CD4-positive, alpha-beta T cell treated with Interleukin-2 at 100 ng/mL for 4 hours (primary cell): ENCODE measurements at places on chromosomes 16 and 17.

DNA sequence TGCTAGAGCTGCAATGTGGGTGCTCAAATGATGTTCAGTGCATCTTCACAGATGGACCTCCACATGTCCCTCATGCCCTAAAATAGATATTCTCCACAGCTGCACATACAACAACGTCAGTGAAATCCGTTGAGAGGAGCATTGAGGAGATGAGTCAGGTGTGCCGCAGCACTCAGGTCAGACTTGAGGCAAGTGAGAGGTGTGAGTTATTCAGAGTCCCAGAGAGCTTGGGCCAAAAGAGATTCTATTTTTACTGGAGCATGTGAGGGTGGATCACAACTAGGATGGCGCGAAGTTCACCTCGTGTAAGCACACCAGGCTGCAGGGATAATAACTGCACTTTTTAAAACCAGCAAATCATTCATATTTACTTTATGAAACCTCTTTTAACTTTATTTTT is 645.3 kb downstream of the MAF start:
- no peak for DNase-seq

GRCh38 chr16:23523876-23524385 is 13.6 kb upstream of the GGA2 start:
- DNase-seq: no peak

DNA sequence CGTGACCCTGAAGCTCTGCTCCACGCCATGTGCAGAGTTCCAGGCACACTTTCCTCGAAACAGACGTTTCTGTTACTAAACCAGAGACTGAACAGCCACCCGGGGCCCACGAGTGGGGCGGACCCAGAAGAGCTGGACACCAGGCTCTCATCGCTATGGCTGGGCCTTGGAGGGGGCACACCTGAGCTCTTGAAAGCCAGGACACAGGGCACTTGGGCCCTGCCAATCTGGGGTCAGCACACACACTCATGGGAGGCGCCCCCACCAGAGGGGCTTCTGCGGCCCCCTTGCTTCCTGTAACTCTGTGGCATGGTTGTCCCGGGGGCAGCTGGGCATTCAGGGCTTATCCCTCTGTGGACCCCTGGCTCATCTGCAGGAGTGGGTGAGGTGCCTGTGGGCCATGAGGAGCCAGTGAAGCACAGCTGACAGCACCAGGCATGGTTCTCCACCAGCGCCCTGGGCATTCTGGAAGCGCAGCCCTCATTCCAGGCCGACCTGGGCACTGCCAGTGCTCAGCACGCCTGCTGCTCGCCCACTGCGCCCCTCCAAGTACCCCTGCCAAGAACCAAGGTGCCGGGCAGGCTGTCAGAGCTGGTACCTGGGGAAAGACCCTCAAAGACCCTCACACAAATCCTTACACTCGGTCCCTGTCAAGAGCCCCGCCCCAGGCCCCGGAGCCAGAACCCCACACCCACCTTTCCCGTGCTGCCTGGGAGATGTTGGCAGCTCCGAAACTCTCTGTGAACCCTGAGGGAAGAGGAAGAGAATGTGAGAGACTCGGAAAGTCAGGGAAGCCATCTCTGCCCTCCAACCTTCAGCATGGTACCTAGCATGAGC is 61.1 kb downstream of the IL21R start:
- DNase-seq: no peak

DNA sequence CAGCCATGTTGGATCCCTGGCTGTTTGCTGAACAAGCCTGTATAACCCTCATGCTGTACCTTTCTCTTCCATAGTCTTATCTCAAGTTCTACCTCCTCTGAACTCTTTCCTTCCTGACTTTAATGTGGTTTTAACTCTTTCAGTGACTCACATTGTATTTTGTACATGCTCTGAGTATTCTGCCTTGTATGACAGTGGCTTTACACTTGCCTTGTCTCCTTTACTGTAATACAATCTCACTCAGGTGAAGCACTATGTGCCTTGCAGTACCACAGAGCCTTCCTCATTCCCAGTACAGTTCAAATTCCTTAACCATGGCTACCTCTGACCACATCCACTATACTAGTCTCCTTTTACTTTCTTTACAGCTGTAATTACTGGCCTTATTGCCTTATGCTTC is 14.1 kb downstream of the PSMD11 start:
- DNase-seq: peak; percentile 6

GRCh38 chr17:59858167-59858816 is 34.5 kb downstream of the TUBD1 start:
- no peak for DNase-seq

DNA sequence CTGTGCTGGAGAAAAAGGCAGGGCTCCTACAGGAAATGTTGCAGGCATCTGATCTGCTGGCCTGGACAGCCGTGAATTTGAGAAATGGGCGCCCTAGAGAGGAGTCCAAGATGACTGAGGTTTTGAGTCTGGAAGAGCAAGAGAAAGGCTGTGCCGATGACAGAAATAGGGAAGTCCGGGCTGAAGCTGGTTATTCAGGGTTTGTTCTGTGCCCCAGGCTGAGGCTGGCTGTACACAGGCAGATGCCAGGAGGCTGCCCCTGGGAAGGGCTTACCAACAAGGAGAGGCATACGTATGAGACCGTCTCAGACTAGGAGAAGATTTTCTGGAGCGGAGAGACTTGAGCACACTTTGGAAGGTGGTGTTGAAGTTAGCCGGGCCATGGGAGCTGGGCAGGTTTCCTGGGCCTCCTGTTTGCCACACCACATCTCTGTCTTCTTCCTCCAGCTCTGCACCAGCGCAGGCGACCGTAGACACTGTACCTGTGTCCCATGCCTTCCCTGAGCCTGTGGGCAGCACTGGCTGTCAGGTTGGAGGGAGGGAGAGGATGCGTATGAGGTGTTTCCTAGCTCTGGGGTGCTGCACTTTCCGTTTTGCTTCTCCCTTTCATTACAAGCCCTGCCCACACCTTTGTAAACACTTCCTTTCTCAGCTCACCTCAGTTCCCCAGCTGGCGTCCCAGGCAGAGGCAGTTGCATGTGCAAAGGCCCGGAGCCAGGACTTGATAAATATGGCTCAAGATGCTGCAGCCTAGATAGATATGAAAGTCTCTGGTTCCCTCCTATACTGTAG is 80.8 kb downstream of the SPECC1 start:
- DNase-seq: no peak

DNA sequence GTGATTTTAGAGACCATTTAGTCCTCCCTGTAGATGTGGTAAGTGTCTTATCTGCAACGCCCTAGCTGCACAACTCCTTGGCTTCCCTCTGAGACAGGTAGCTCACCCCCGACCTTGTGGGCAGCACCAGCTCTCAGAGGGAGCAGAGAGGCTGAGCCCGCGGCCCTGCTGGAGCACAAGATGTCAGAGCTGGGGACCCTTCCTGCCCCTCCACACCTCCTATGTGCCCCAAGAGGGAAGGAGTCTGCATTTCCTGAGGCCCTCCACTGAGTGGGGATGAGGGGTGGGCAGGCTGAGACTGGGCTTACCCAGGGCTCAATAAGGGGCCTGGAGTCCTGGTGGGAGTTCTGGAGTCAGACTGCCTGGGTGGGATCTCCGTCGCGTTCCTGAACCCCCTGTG is 12.2 kb upstream of the ADGRG1 start:
- no peak for DNase-seq

DNA sequence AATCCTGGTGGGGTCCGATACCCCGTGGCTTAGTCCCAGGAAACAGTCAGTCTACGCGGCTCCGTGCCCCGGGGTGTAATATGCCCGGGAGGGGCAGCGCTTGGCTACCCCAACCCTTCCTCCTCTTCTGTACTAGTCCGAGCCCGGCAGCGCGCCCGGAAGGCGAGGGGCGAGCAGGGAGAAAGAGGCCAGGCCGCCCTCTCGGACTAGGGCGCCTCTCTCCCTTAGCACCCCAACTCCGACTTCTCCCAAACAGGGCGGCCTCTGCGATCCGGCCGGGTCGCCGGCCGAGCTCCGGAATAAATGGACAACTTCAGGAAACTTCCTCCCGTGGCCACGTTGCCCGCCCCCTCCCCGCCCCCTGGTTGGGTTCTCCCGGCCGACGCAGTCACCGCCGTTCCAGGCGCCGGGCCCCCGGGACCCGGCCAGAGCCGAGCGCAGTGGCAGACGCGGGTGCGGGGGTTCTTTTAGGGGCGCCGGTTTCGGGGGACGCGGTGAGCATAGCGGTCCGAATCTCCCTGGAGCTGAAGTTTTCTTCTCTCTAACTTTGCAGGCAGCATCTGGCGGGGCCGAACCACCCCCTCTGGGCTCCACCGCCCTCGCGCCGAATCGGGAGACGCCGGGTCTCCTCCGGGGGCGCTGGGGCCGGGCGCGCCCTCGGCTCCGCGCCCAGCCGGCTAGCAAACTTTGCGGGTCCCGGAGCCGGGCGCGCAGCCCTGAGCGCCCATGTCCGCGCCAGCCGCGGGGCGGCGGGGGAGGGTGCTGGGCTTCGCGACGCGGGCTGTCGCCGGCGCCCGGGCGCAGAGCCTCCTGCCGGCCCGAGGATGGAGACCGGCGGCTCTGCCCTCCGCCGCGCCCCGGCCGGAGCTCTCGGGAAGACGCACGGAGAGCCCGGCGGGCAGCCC is at the start of gene SDK2:
SDK2 (minus strand) TSS at position 301 of the 905 bp plus-strand sequence. CDS start 357 bp downstream, outside the sequence.
- no peak for DNase-seq

GRCh38 chr17:48624544-48625494 is 1.3 kb downstream of the HOXB9 start:
- DNase-seq: no peak

GRCh38 chr16:27230562-27231001 is 27.3 kb downstream of the KDM8 start:
- peak; percentile 87 for DNase-seq

DNA sequence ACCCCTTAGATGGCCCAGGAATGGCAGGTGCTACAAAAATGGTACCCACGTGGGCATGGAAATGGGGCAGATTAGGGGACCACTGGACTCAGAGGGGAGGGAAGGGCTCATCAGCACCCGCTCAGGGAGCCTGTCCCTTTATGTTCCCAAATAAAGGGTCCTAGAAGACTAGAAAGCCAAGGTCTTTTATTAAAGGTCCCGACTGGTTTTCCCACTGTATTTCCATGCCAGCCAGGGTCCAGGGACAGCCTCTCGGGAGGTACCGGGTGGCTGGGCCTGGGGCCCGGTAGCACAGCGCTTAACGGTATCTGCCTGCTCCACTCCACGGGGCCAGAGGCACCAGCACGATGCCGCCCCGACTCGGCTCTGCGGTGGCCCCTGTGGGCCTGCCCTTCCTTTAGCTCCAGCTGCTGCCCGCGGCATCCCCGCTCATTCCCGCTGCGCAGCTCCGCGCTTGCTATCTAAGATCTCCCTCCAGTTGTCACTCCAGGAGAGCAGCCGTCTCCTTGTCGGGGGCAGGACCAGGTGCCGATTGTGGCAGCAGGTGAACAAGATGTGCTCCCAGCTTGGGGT is 1.4 kb downstream of the NT5C start:
- DNase-seq: no peak

GRCh38 chr16:1030473-1030901 is 42.1 kb upstream of the SSTR5 start:
- no peak for DNase-seq

DNA sequence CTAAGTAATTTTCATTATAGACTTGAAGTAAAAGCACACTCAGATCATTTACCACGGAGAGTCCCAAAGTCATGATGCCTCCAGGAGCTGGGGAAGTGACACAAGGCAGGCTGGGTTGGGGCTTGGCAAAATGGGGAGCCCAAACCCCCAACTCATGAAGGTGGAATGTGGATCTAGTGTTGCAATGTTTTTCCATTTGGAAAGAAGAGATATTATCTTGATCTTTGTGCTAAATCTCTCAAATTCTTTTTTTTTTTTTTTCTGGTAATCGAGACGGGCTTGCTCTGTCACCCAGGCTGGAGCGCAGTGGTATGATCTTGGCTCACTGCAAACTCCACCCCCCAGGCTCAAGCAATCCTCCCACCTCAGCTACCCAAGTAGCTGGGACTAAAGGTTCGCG is 7.5 kb upstream of the KCNG4 start:
- no peak for DNase-seq

DNA sequence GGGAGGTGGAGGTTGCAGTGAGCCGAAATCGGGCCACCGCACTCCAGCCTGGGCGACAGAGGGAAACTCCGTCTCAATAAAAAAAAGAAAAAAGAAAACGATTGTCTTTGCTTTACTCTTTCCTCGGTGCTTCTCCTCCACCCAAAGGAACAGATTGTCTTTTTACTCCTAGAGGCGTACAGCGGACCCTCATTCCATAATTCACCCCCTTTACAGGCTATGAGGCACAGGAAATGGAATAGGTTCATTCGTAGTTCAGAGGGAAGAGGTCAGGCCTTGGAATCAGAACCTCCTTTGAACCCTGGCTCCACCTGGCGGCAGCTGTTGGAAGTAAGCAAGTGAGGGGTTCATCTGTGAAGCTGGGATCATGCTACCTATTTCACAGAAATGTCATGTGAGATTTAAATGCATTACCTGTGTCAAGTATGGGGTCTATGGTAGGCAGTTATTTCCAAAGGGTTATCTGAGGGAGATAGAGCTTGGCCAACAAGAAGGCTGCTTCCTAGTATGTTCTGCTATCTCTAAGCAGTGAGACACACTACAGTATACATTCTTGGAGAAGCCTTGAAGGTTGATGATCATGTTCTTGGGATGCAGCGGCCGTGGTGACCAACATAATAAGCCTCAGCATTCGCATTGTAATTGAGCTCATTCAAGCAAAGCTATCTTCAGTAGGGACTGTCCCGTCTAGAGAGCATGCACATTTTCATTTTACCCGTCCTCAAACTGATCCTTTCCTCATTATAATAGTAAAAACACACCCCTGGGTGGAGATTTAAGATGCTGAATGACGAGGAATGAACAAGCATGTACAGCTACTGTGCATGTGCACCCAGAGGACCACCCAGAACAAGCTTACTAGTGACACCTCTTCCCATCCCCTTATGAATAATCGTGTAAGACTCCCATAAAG is 18.7 kb upstream of the ZNF689 start:
- DNase-seq: peak; percentile 86

- DNase-seq: no peak
Measured at GRCh38 chr16:81901484-81901883, 109.8 kb downstream of the SDR42E1 start.

DNA sequence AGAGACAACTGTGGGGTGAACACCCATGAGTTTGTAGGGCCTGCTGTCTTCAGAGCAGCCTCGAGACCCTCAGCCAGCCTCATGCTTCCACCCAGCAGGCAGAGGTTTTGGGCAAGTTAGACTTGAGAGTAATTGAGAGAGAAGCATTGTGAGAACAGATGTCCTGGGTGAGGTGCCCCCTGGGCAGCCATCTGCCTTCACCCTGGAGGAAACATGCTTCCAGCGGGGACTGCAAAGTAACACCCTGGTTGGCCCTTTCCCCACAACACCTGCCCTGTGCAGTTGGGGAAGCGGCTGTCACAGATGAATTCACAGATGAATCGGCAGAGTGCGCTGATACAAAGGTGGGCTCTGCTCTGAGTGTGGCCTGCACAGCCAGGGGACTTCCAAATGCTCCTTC is 23.4 kb downstream of the ATPAF2 start:
- no peak for DNase-seq

GRCh38 chr17:31294820-31295488 is 2.1 kb downstream of the OMG start:
- DNase-seq: no peak

- no peak for DNase-seq
Measured at GRCh38 chr16:76970087-76970744, 220.8 kb upstream of the MON1B start.

DNA sequence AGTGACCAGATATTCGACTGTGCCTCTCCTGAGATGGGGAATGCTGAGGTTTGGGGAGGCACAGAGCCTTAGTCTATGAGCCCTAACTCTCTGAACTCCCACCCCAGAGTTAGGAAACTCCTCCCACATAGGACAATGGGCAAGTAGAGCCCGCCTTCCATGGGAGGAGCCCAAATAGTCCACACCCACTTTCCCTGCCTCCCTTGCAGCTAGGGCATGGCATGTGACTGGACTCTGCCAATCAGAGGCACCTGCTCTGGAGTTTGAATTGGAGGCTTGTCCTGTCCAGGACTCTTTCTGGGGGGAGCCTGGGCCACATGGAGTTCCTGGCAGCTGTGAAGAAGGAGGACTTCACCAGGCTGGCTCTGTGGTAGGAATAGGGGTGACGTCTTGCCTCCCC is 48.4 kb downstream of the SOCS1 start:
- DNase-seq: no peak
